Activated T-cell treated with anti-CD3 and anti-CD28 coated beads, Interleukin-2, amount 50 U/mL, for 1 hour (primary cell): ENCODE measurements at places on chromosomes 1 and 21.

DNA sequence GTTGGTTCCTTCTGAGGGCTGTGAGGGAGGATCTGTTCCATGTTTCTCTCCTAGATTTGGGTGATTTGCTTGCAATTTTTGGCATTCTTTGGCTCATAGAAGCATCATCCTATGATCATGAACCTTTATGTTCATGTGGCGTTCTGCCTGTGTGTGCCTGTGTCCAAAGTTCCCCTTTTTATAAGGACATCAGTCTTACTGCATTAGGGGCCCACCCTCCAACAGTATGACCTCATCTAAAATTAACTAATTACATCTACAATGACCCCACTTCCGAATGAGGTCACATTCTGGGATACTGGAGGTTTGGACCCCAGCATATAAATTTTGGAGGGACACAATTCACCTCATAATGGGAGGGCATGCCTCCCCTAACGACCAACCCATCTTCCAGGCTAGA, 12.8 kb upstream of the CAMK1G start:
- no peak for DNase-seq

DNA sequence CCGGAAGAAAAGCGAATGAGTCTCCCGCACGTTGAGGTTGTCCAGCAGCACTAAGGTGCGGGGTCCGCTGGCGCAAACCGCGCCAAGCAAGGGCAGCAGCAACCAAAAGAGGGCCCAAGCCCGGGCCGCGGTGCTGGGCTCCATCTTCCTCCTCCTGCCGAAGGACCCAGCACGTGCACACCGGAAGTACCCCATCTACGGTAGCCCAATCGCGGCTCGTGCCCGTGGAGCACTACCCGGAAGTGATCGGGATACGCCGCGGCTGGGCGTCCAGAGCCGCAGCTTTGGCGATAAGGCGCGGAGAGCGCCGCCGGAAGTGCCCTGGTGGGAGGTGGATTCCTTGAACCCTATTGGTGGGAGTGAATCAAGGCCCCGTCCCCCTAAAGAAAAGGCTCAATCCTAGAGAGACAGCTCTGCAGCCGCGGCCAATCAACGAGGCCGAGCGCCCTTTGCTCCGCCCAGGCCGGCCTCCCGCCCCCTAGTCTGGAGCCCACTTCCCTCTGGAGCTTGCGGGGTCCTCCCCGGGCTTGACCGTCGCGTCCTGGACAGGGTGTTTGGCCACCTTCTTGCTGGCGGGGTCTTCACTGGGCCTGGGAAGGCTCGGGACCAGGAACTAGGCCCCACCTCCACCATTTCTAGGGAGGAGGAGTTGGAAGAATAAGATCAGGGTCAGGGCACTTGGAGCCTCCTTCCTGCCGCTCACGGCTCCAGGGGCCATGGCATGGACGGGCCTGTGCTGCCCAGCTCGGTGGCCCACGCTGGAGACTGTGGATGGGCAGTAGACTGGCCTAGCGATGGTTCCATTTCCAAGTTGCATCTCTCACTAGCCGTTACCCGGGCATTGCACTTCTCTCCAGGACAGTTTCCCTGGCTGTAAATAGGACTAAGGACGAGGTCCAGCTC, at the start of gene DDOST:
Gene DDOST (minus strand): TSS at position 163 of the 903 bp plus-strand sequence. CDS start 19 bp downstream, at position 144.
- peak; percentile 91 for DNase-seq

GRCh38 chr1:9844106-9844505, 20.3 kb upstream of the CLSTN1 start:
- no peak for DNase-seq

- DNase-seq, result no peak
These were observed at the start of gene SGIP1 for GRCh38 chr1:66533804-66534740. SGIP1 (plus strand) TSS chr1:66534153; CDS start chr1:66534359, 206 bp downstream.

DNA sequence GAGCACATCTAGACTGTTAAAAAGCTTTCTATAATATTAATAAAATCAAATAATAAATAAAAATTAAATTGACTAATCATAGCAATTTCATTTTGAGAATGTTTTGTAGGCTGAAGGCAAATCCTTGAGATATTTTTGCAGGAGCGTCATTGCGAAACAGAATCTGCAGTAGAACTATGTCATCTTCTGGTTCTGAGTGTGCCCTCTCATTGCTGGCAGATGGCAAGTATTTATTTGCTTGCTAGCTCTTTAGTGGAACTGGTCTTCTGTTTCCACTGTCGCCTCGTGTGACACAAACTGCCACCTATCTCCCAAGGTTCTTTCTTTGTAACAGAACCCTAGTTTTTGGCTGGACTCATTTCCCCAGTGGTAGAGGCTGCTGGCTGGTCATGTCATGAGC, 19.0 kb upstream of the IRF2BP2 start:
- no peak for DNase-seq

- DNase-seq, result no peak
These were observed 675 bp downstream of the MYSM1 start for GRCh38 chr1:58699011-58699762.

DNA sequence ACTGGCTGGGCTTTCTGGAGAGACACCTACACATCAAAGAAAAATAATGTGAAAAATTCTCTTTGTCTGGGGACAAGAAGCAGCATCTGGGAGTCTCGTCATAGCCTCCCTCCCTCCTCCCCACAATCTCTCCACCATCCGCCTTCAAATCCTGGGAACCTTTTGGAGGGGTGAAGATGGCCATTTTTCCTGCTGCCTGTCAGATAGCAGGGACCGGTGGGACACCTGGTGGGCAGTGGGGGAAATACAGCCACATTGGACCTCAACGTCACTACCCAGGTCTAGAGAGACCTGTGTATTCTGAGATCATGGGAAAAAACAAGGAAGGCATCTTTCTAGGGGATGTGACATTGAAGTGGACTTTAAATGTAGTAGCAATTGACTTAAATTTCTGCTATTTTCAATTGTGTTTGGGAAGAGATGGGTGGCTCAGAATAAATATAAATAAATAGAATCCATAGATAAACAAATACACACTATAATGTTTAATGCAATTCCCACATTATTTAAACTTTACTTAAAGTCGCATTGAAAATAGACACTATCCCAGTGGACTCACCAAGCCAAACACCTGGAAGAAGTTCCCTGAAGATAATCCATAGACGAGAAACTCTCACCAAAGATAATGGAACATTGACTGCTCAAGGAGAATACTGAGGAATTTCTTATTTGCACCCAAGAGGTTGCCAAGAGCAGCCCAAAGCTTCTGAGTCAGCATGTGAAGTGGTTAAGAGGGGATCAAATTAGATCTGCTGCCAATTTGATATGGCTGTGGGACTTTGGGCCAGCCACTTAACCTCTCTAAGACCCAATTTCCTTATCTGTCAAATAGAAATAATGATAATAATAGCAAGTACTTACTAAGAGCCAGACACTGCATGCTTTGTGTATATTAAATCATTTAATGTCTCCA, 147.6 kb upstream of the CAMK1G start:
- DNase-seq, result no peak

DNA sequence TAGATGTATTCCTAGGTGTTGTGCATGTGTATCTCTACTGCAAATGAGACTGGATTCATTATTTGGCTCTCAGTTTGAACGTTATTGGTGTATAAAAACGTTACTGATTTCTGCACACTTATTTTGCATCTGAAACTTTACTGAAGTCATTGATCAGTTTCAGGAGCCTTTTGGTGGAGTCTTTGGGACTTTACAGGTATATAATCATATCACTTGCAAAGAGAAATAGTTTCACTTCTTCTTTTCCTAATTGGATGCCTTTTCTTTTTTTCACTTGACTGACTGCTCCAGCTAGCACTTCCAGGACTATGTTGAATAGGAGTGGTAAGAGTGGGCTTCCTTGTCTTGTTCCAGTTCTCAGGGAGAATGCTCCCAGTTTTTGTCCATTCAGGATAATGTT, 252.2 kb downstream of the SMYD3 start:
- no peak for DNase-seq

GRCh38 chr21:36664662-36664990, 34.3 kb upstream of the SIM2 start:
- no peak for DNase-seq

DNA sequence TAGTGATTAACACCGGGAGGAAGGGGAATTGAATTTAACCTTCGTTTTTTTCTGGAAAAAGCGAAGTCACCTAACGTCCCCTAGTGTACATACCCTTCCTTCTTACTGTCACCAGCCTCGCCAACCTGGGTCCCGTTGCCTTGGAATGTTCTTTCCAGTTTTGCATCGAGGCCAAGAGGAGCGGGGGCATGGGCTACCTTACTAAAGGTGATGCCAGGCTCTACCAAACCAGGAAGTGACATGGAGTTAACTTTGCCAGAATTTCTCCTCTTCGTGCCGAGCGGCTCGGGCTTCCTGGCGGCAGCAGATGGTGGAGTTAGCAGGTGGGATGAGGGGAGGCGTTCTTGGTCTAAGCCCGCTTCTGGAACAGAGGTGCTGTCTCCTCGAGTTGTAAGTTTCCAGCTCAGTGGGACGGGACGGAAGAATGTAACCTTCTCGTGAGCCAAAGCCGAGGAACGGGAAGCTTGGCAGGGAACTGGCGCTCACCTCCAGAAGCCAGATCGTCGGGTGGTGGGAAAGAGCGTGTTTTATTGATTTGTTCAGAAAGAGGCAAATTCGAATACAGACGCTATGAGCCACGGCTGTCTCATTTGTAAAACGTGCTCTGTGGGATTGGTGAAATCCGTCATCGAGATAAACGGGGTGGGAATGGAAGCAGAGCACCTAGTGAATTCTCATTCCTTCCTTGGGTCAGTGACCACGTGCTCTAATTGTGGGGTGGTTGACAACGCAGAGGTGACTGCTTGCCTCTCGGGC, 486 bp downstream of the NIPAL3 start:
- no peak for DNase-seq

DNA sequence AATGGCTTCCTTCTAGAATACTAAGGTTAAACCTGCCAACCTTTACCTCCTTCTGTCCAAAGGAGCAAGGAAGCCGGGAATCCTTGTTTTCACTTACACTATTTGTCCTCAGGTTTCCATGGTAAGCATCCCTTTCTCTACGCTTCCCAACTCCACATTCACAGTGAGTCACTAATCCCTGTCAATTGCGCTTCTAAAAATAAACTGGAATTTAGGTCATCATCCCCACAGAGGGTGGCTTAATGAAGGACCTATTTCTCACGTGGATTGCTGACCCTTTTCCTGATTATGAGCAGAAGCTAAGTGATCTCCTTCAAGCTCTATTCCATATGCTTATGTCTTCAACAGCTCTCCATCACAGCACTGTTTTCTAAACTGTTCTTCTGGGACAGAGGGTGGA, 39.9 kb upstream of the ABCA4 start:
- DNase-seq, result no peak

GRCh38 chr1:85490270-85490985, 25.5 kb upstream of the DDAH1 start:
- DNase-seq, result no peak

DNA sequence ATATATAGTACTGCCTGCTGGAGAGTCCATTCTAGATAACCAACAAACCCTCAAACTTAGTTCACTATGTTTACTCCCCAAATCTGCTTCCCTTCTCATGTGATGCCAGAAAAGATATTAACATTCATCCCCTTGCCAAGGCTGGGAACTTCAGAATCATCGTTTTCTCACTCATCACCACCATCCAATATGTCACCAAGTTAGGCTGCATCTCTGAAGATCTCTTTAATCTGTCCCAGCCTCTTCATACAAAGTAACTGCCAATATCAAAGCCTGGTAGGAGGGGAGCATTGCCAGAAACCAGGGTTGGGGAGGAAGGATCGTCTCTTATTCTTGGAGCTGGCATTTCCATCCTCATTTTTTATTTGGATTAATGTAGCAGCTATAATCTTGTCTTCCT, 71.6 kb downstream of the XCL2 start:
- no peak for DNase-seq
